ENCODE measurements at places on chromosomes 7 and 10.

GRCh38 chr7:2128601-2129322 lies 104.0 kb downstream of the MAD1L1 start:
- no peak for DNase-seq

DNA sequence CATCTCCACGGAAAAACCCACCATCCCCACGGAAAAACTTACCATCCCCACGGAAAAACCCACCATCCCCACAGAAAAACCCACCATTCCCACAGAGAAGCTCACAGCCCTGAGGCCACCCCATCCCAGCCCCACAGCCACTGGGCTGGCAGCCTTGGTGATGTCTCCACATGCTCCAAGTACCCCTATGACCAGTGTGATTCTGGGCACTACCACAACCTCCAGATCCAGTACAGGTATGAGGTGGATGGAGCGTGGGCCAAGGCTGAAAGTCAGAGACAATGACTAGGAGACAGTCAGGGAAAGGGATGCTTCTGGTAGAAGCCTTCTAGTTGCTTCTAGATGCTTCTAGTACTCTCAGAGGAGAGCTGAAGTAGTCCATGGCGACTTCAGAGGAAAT lies 19.6 kb downstream of the ZAN start:
- DNase-seq: no peak

- DNase-seq: no peak
These were observed 763.3 kb downstream of the SORCS1 start for GRCh38 chr10:106401161-106401560.

DNA sequence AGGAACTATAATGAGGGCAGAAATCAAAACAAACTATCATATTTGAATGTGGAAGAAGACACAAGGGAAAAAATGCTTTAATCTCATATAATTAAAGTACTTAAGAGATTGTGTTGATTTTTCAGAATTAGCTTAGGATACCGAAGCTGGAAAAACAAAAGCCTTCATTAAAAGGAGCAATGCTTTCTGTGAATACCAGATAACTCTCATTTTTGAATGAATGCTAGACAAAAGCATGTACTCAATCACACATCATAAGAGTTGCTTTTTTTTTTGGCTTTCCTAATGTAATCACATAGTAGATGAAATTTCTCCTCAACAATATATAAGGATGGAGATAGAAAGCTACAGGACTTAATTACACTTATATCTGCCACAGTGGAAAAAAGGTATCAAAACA lies 43.3 kb downstream of the CADPS2 start:
- DNase-seq: no peak

GRCh38 chr10:100204370-100204769 lies 18.5 kb upstream of the ERLIN1 start:
- no peak for DNase-seq

- DNase-seq: peak; percentile 69
These were observed 458 bp upstream of the NANOS1 start for GRCh38 chr10:119028900-119029612.

GRCh38 chr7:149683181-149683580 lies 90.2 kb downstream of the ZNF467 start:
- no peak for DNase-seq

GRCh38 chr10:31467791-31468535 lies 148.9 kb downstream of the ZEB1 start:
- peak; percentile 19 for DNase-seq

DNA sequence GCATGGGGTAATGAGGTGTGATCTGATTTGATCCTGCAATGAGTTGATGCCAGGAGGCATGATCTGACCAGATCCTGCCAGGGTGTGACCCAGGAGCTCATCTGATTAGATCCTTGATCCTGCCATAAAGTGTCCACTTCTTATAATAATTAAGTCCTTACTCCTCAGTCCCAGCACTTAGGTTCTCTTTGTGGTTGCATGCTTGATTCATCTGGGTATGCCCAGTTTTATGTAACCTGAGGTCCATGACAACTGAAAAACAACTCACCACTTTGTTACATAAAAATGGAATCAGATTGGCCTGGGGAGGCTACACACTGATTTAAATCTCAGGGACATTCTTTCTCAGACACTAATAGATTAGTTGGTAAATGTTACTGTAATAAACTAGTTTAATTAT lies 19.1 kb downstream of the ACADSB start:
- DNase-seq: no peak

DNA sequence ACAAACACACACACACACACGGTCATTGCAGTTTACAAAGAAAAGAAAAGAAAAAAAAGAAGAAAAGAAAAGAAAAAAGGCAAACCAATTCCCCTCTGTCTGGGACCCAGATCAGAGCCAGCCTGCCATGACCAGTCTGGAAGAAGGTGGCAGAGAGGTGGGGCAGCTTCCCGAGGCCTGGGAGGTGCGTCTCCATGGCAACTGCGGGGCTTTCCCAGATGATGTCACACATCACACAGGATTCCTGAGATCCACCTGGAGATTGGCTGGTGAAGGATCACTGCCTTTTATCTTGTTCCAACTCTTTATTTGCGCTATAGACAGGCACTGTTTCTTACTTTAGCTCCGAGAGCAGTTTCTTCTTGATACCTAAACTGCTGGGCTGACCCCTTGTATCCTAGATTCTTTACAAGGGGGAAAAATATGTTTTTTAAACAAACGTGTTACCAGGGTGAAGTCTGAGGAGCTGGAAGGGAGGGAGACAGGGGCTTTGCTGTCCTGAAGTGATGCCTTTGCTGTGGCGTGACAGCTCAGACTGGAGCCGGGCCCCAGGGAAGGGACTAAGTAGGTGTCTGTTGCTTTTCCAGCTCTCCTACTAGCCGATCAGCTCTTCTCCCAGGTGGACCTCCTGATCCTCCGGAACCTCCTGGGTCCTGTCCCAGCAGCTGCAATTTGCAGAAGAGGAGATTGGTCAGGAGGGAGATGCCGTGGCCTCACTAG lies 298.5 kb downstream of the KLF6 start:
- DNase-seq: no peak

DNA sequence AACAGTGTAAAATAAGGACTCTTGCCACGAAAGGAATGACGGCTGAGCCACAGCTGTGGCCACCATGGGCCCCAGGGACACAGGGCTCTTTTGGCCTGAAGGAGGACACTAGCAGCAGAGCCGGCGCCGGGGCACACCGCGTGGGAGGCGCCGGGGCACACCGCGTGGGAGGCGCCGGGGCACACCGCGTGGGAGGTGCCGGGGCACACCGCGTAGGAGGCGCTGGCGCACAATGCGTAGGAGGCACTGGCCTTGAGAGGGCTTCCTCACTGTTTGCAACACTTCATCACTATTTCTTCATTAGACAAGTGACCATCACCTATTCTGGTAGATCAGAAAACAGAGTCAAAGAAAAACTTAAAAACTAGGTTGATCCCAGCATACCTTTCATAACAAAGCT lies 23.4 kb downstream of the ESYT2 start:
- DNase-seq: no peak

GRCh38 chr7:94350734-94351133 lies 44.0 kb upstream of the COL1A2 start:
- DNase-seq: no peak

GRCh38 chr7:36673703-36674102 lies 50.6 kb downstream of the AOAH start:
- no peak for DNase-seq

GRCh38 chr10:121797490-121797889 lies 130.3 kb downstream of the ATE1 start:
- no peak for DNase-seq

DNA sequence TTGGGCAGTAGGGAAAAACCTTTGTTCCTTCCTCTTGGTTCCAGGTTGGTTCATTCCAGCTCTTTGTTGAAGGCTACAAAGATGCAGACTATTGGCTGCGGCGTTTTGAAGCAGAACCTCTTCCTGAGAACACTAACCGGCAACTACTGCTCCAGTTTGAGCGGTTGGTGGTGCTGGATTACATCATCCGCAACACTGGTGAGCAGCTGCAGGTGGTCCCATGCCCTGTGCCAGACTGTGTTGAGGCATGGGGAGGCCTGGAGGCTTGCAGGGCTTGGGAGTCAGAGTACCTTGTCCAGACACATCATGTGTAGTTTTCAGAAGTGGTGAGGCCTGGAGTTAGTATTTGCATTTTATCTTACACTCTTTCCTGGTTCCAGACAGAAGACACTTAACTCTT lies 16.3 kb downstream of the PI4K2A start:
- no peak for DNase-seq

DNA sequence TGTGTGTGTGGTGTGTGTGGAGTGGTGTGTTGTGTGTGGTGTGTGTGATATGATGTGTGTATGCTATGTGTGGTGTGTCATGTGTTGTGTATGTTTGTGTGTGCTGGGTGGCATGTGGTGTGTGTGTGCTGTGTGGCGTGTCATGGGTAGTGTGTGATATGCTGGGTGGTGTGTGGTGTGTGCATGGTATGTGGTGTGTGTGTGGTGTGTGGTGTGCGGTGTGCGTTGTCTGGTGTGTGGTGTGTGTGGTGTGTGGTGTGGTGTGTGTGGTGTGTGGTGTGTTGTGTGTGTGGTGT lies 37.5 kb upstream of the DNAJB6 start:
- no peak for DNase-seq

DNA sequence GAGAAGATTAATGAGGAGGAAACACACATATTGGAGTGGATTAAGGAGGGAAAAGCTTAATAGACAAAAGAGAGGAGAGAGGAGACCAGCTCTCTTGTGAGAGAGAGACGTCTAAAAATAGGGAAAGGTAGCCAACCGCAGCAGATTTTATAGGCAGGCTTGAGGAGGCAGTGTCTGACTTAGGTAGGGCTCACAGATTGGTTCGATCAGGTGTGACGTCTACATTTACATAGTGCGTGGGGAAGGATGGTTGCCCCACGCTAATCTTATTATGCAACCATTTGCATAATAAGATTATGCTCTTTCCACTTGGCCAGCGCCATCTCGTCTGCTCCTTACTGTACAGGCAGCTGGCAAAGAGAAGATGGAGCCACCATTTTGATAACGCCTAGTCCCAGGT lies 122.0 kb downstream of the MARCHF5 start:
- DNase-seq: no peak

GRCh38 chr10:78184851-78185692 lies 151.4 kb downstream of the RPS24 start:
- no peak for DNase-seq

DNA sequence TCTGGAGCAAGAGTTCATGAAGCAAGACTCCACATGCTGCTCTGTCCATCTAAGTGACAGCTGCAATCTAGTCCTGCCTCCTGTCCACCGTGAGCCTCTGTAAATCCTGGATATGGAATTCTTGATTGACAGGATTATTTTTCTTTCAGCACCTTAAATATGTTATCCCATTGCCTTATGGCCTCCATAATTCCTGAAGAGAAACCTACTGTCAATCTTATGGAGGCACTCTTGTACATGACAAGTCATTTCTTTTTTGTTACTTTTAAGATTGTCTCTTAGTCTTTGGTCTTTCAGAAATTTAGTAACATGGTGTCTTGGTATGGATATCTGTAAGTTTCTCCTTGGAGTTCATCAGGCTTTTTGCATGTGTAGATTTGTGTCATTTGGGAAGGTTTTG lies 82.8 kb downstream of the NPSR1 start:
- DNase-seq: no peak

DNA sequence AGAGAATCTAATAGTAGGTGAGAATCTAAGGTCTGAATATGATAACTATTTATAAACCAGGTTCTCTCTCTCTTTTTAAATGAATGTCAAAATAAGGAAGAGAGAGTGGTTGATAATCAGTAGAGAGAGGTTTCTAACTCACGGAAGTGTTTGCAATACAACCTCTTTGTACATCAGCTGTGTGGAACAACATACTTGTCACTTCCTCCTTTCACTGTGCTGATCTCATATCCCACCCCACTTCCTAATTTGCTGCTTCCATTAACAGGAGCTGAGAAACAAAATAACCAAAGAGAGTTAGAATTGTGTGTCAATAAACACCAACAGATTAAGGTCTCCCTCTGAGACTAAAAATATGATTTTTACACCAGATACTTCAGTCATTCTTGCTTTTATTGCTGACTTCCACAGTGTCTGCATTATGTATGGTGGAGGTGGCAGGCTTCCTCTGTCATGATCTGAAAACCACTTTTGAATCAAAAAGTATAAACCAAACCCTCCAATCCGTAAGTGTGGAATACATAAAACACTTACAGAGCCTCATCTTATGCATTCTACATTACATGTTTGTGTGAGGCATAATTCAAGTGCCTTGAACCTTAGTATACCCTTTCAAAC lies 25.0 kb downstream of the CACUL1 start:
- no peak for DNase-seq

- DNase-seq: no peak
These were observed 183.5 kb upstream of the CDCA7L start for GRCh38 chr7:22129166-22129565.

DNA sequence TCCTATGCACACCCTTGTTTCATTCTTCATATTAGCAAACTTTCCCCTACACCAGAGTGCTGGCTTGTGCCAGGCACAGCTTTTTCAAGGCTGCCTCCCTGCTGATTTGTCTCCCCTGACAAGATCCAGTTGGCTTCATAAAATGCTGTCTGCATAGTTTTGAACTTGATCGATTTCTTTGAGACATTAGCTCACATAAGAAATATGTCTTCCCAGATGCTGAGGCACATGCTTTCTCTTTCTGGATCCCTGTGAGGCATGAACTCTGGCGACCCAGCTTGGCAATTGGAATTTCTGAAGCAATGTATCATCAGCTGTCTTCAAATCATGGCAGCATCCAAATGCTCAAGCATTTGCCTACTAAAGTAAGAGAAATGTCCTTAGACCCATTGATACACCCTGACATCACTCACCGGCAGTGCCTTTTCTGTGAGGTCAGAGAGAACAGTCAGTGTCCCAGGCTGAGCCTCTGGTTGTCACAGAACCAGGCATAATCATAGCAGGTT lies 616.4 kb upstream of the GHITM start:
- no peak for DNase-seq

- no peak for DNase-seq
These were observed 202.2 kb downstream of the TMEM178B start for GRCh38 chr7:141276031-141276430.

- no peak for DNase-seq
These were observed 43.5 kb upstream of the LEP start for GRCh38 chr7:128197589-128197988.

- DNase-seq: no peak
These were observed 90.9 kb upstream of the TNRC18 start for GRCh38 chr7:5514440-5515035.

All from cerebellar cortex (tissue), 1 donor.